ENCODE measurements at places on chromosomes 7 and 10. TPM values are rescaled to one million over a fixed set of nuclear protein-coding genes. Genes with fewer than 3 reads are reported as not detected.

DNA sequence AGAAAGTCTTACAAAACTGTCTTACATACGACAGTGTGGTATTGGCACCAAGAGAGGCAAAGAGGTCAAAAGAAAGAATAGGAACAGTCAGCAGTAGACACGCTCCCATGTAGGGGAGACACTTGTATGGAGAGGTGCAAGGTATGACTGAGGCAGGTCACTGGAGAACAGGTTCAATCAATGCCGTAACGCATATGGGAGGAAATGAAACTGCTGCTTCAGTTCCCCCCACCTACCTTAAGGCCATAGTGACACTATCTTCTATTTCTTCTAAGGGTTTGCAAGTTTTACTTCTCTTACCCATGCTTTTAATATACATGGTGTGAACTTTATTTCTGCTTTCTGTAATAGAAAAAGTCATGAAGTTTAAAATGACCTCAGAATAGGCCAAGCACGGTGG lies 5.5 kb upstream of the PITRM1 start:
- DNase-seq, result no peak

The ADAM22 gene
- 8.1 TPM for total RNA-seq

DNA sequence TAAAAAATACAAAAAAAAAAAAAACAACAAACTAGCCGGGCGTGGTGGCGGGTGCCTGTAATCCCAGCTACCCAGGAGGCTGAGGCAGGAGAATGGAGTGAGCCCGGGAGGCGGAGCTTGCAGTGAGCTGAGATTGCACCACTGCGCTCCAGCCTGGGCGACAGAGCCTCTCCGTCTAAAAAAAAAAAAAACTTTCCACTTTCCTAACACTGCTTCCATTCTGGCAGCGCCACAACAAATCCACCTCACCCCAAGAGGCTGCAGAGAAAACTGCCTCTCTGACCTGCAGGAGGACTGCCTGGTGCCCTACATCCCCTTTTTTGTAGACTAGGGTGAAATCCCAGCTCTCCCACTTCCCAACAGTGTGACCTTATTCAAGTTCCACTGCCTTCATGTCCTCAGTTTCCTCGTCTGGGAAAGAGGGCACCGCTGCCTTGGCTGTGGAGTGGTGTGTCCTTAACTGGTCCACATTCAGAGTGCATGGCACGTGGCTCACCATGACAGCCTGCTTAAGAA lies 2.6 kb upstream of the MBL2 start:
- no peak for DNase-seq

The BBIP1 gene
- total RNA-seq, result 15.8 TPM

The SYCE1 gene
- not detected for total RNA-seq

GRCh38 chr10:10421071-10421470 lies 596.6 kb upstream of the CELF2 start:
- DNase-seq, result no peak

The AGR2 gene
- total RNA-seq, result 179 TPM
